Stimulated activated CD4-positive, alpha-beta T cell treated with anti-CD3 and anti-CD28 coated beads, Interleukin-15, amount 100 ng/mL, for 1 hour (primary cell): ENCODE measurements at places on chromosomes 5 and 9.

DNA sequence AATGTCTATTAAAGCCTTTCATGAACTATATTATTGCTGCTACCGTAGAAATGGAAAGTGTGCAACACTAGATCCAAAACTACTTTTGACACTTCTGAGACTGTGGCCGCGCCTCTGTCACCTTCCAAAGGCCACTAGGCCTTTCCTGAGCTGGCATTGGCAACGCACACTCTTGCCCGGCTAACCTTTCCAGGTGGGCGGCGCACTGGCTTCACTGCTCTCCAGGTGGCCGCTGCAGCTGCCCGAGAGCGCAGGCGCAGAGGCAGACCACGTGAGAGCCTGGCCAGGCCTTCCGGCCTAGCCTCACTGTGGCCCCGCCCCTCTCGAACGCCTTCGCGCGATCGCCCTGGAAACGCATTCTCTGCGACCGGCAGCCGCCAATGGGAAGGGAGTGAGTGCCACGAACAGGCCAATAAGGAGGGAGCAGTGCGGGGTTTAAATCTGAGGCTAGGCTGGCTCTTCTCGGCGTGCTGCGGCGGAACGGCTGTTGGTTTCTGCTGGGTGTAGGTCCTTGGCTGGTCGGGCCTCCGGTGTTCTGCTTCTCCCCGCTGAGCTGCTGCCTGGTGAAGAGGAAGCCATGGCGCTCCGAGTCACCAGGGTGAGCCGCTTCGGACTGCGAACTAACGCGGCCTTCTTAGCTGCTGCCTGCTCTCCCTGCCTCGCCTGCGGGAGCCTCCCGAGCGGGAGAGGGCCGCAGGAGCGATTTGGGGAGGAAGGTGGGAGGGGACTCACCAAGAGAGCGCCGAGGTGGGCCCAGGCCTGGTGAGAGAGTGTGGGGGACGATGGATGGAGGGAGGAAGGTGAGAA lies at the start of gene CCNB1:
Gene CCNB1, plus strand, starts transcription at position 465 of the 807 bp plus-strand sequence. Its CDS starts 113 bp downstream, at position 578.
- DNase-seq: peak; percentile 95

DNA sequence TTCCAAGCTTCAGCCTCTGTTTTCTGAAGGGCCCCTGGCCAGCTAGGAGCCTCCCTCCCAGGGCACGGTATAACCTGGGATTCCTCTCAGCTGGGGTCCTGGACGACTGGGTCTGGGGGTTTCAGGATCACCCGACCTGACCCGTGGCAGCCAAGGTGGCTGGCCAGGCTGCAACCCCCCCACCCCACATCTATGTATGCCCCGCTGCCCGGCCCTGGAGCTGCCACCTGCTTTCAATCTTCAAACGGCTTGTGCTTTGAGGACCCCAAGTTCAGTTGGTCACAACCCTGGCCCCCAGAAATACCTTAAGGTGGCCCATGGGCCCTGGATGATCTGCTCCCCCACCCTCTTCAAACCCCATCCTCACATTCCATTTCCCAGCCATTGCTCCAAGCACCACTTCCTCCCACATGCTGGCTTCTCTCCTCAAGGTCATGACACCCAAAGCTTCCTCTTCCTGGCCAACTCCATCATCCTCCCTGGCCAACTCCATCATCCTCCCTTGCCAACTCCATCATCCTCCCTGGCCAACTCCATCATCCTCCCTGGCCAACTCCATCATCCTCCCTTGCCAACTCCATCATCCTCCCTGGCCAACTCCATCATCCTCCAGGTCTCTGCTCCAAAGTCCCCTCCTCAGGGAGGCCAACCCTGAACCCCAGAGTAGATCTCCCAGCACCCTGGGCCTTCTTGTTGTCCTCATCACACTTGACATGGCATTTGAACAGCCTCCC lies 17.2 kb upstream of the TTLL11 start:
- DNase-seq: no peak

DNA sequence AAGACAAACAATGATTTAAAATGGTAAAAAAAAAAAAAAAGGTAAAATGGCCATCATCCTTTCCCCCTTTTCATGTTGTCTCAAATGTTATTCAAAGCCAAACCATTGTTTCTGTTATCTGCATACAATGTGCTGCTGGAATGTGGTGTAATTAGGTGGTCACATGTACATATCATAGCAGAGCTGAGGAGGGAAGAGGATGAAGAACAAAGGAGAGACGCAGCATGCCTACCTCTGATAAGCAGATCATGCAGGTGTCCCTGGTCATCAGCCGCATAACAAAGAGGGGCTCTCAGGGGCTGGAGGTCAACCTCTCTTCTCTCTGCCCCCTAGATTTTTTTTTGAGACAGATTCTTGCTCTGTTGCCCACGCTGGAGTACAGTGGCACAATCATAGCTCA lies 141.0 kb downstream of the CARTPT start:
- no peak for DNase-seq

GRCh38 chr5:95738834-95739233 lies 7.7 kb downstream of the RHOBTB3 start:
- DNase-seq: no peak

- DNase-seq: peak; percentile 70
Measured at GRCh38 chr9:127955294-127956015, 17.8 kb upstream of the DPM2 start.

GRCh38 chr5:50365426-50366251 lies 75.4 kb downstream of the EMB start:
- no peak for DNase-seq

DNA sequence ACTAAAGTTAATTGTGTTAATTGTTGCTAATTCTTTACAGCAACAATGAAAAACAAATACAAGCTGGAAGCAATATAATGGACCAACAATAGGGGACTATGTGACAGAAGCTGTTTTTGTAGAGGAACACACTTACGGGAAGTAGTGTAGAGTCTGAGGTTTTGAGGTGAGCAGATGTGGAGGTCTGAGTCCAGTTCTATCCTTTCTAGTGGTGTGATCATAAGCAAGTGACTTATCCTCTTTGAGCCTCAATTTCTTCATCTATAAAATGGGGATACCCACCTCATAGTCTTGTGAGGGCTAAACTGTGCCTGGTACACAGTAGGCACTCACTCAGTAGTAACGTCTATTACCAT lies 28.3 kb downstream of the ALG2 start:
- no peak for DNase-seq

- no peak for DNase-seq
Measured at GRCh38 chr5:148998174-148998797, 64.6 kb downstream of the SH3TC2 start.

DNA sequence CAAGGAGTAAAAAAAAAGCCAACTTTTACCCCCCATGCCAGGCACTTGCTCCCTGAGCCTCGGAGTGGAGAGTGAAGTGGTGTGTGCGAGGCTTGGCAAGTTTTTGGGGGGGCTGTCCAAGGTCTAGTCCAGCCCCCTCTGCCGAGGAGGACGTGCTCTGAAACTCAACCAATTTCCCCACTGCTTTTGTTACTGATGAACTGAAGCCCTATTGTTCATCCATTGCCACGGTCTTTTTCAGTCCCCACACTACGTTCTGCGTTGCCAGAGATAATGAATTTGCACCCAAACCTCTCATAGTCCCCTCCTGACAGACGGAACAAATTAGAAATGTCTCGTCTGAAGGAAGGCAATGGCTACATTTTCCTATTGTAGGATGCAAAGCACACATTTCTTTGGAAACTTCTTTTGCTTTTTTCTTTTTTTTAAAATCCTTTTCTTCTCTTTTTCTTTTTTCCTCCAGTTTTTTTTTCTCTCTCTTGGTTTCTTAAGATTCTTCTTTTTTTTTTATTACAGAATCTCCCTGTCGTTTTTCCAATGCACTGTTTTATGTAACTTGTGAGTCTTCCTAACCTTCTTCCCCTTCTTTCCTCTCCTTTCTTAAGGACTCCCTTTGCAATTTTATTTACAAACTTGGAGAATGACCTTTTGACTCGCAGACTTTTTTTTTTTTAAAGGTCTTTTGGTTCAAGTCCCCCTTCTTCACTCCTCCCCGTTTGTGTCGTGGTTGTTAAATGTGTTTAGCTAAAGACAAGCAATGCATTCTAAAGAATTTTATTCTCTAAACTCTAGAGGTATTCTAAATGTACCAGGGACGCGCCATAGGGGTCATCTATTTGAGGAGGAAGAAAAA lies 209.5 kb downstream of the MEF2C start:
- no peak for DNase-seq

DNA sequence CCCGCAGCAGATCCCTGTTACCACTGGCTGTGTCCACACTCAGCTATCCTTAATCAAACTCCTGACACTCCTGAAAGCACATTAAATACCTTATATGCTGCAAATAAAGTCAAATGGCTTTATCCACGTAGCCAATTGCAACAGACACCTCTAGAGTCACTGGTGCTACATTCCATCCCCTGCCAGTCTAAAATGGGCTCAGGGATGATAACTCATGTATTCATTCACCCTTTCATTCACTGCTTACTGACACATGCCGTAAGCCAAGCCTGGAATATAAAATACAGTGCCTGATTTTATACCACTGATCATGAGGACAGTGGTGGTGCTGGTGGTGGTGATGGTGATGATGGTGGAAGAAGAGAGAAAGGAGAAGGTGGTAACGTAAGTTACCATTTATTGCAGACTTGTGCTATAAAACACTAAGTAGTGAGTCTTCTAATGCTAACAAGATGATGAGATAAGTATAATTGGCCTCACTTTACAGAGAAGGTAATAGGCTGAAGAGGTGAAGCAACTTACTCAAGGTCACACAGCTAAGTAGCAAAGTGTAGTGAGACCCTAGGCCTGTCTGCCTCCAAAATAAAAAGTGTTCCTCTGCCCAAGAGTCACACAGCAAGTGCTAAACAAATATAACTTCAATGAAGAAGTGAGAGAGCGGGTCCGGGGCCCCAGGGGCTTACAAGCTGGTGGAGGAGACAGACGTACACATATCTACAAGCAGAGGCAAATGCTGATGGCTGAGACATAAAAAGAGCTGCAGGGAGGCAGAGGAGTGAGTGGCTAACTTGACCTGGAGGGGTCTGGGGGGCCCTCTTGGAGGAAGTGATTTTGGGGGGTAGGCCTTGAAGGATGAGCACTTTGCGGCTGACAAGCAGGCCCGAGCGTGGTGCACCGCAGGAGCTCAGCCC lies 1.2 kb downstream of the TTLL11 start:
- DNase-seq: no peak

GRCh38 chr5:181161534-181162175 lies 14.3 kb downstream of the OR2V2 start:
- DNase-seq: no peak

DNA sequence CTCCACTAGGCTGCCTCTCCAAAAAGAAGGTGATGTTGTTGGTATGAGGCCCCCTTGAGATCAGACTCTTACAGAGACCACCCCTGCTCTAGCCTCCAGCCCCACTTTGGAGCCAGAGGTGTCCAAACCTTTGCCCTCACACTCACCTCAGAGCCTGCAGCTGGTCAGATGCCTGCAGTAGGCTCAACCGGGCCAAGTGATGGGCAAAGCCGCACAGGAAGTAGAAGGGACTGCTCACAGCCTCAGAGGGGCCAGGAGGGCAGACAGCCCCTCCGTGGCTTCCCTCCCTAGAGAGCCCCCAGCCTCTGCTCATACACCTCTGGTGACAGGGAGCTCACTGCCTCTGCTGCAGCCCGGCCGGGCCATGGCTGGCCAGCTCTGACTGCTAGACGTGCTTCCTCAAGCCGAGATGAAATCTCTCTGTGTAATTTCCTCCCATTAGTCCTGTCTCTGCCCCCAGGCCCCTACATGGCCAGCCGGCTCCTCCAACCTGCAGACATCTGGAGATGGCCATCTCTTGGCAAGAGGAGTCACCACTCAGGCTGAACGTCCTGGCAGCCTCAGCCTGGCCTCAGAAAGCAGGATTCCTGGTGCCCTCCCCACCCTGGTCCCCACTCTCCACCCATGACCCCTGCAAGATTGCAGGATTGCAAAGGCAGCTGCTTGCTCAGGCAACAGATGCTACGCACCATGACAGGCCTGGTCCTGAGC lies 7.3 kb upstream of the TCF7 start:
- DNase-seq: no peak

- DNase-seq: no peak
Measured at GRCh38 chr5:72434781-72435437, 72.3 kb downstream of the ZNF366 start.

GRCh38 chr9:3847377-3847776 lies 321.6 kb upstream of the RFX3 start:
- no peak for DNase-seq
